ENCODE measurements at places on chromosomes 3 and 15.

- no peak for DNase-seq
These were observed 15.5 kb upstream of the ZNF609 start for GRCh38 chr15:64444836-64445235.

DNA sequence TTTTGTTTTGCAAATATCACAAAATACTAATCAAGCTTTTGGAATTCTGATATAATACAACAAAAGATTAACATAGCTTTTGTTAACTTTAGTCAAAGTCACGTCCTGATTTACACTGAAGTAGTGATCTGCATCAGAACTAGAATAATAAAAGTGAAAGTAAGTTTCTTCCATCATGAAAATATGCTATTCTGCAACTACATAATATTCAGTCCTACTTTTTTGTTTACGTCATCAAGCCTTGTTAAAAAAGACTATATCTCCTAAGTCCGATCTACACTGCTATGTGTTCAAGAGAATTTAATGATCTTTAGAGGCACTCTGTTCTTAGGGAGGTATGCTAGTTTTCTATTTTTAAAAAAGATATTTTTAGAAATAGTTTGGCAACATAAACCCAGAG is 330.1 kb downstream of the ARPP21 start:
- no peak for DNase-seq

DNA sequence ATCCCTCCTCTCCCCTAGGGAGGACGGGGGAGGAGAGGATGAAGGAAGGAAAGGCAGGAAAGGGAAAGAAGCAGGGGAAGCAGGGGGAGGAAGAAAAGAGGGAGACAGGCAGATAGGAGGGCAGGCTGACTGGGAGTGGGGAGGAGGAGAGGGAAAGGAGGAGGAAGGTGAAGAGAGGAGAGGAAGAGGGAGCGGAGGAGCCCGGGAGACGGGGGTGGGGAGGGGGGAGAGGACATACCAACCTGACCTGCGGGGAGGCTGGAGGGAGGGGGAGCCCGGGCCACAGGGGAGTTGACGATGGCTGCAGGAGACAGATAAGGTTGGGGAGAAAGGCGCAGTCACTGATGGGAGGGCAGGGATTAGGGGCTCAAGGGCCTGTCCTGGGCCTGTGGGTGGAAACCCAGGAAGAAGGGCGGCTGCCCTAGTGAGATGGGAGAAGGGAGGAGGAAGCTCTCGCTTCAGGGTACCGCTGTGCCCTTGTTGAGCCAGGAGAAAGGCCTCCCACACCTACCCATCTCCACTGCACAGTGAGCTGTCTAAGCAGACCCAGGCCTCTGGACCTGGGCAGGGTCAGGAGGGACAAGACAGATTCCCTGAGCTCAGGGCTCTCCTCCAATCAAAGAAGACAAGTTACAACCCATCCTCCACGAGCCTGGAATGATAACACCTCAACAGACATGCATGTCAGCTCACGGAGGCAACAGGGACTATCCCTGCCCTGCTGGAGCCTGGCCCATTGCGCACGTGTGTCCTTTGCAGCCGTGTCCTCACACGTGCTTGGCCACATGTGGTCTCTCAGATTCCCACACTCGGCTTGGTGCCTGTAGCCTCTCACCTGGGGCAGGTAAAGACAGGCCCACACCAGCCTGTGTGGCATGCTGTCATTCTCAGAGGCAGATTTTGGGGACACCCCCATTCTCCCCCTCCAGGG is 27.9 kb downstream of the C3orf18 start:
- no peak for DNase-seq

GRCh38 chr3:58839187-58839586 is 172.6 kb upstream of the FAM3D start:
- no peak for DNase-seq

- DNase-seq = no peak
These were observed 112.4 kb downstream of the ABI3BP start for GRCh38 chr3:100880845-100881244.

GRCh38 chr15:68696414-68697363 is 117.9 kb downstream of the CORO2B start:
- no peak for DNase-seq

DNA sequence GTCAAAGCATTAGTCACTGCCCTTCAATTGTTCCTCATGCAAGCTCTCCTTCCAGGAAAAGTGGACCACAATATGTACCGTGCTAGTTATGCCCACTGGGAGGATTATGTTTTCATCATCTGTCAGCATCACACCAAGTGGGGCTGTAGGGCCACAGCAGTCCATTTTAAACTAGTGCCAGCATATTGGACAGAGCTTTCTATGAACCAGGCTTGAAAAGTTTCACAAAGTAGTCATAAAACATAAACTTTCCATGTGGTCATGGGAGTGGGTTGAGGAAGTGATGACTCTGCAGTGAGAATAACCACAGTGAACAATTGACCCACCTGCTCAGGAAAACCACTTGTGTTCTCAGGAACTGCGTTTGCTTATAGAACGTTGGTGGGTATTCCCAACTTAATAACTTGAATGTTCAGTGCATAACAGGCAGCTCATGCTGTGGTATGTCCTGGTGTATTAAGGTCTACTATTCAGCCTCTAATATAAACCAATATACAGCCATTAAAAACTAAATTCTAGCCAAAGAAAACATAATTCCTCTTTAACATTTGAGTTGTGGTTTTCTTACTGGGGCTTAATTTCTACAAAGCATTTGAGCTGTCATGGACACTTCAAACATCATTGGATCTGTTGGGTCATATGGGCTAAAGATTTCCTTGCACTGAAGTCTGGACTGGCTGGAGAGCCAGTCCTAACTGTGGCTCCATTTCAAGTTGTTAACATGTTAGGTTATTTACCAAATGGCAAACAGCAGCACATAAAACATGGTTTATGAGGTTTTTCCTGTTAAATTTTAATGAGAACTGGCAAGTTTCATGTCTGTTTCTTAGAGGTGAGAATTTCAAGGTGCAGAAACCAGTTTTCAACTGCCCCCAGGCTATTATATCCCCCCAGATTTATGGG is 274.1 kb downstream of the OTOL1 start:
- no peak for DNase-seq

GRCh38 chr15:52710708-52711389 is 31.7 kb upstream of the ATOSA start:
- DNase-seq = no peak

Data from CD4-positive, alpha-beta T cell treated with Interleukin-10 for 1 hour (primary cell).